ENCODE measurements at places on chromosomes 7 and 10.
A peak's percentile ranks its signal among the peaks of the same experiment; 100 is the strongest.

GRCh38 chr10:110664483-110665420 is 20.6 kb downstream of the RBM20 start:
- DNase-seq = no peak

DNA sequence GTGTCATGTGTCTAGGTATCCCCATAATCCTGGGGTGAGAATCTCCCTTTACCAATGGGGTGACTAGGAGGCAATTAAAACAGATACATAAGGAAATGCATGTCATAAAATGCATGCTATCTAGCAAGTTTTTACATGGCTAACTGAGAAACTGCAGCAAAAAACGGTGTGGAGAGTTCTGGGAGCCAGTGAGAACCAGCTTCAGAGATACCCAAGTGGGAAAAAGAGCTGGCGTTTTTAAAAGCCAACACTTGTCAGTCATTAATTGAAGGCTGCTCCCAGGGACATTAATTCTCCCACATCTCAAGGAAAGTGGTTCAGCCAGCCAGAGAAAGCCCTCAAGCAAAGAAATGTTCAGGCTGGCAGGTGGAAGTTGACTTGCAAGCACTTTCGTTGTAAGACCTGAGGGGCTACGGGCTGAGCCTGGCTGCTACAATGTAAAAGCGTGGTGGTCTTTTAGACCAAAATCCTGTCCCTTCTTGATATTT is 28.1 kb downstream of the ST8SIA6 start:
- DNase-seq = no peak

DNA sequence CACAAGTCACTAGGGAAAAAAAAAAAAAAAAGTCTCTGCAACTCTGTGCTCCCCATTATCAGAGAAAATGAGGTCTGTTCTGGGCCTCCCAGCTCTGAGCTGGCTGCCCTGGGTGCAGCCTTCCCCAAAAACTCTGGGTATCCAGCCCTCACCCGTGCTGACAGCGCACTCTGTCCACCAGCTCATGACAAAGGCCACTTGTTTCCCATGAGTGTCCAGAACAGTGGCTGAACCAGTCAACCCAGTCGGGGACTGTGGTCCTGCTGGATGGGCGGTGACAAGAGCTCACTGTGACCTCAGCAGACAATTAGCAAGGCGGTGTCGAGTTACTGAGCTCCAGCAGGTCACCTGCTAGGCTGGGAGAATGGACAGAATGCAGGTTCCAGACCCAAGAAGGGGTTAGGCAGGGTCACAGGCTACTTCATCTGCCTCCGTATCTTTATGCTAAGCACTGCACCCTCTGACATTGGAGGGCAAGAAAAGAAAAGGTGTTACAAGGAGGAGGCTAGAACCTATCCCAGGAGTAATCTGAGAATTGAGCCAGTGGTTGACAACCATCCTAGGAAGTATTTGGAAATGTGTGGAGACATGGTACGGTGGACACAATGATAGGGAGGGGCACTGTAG is 37.2 kb downstream of the DLG5 start:
- DNase-seq = no peak

DNA sequence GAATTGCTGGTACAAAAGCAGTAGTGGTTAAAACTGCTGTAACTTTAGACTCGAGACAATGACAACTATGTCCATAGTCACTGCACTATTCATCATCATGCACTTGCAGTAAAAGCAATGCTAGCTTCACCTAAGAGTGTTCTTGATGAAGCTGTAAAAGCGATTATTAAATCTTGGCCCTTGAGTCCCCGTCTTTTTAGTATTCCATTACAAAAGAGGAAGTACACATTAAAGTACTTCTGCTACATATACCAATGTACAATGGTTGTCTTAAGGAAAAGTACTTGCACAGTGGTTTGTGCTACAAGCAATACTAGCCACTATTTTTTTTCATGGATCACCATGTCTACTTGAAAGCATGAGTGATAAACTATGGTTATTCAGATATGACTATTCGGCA is 78.3 kb downstream of the ATAD1 start:
- DNase-seq = no peak

GRCh38 chr10:86943316-86944030 is 13.9 kb downstream of the MMRN2 start:
- DNase-seq = no peak

DNA sequence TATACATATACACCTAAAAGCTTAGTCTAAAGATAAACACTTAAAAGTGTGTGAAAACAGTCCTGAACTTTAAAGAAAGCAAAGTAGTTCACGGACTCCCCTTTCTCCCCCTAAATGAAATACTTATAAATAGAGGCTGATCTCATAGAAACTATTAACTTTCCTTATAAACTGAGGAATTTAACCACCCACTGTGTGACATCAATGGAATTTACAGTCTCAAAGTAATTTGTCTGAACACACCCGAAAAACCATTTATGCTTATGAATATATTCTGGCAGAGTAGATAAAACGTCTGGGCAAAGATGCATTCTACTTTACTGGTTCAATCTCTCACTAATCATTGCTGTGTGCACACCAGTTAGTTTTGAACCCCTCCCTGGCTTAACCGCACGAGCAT is 181.8 kb upstream of the DGKB start:
- no peak for DNase-seq

- DNase-seq = no peak
Measured at GRCh38 chr7:7443806-7444350, 91.8 kb downstream of the COL28A1 start.

DNA sequence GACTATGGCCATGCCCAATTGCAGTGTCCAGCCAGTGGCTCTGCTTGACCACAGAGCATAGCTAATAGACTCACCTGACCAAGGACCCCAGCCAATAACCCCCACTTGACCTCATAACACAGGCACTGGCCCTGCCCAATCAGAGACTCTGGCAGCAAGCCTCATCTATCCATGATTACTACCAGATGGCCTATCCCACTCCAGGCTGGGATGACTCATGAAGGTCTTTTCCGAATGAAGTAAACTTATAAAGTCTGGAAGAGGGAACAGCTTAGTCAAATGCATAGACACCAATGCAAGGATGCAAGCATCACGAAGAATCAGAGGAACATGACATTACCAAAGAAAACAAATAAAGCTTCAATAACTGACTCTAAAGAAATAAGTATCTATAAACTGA is 141.4 kb downstream of the TMEM168 start:
- no peak for DNase-seq

DNA sequence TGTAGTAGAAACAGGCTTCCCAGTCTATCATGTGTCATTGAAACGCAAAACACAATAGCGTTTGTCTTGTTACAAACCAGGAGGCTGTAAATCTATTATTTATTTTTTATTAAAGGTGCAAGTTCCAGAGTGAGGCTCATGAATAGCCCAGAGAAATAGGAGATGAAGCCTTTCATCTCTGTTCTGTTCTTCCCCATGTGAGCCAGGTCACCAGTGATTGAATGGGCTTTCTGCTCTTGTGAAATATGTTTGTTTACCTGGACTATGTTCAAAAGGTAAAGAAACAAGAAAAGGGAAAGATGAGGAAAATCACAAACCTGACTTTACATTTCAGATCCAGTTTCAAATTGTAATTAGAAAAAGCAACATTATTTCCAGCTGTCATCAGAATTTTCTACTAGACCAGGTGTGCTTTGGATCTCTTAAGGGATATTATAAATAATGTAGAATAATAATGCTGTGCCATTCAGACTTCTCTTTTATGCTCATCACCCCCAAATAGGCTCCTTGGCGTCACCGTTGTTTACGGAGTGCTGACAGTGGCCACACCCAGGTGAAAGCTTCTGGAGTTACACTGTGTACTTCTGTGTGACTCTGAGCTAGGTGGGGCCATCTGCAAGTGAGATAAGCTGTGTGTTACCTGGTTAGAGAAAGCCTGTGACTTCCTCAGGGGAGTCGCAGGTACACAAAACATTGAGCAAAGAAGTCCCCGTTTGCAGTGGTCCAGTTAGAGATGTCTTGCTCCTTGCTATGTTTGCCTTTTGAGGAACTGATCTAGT is 274.9 kb downstream of the SDK1 start:
- DNase-seq = no peak

DNA sequence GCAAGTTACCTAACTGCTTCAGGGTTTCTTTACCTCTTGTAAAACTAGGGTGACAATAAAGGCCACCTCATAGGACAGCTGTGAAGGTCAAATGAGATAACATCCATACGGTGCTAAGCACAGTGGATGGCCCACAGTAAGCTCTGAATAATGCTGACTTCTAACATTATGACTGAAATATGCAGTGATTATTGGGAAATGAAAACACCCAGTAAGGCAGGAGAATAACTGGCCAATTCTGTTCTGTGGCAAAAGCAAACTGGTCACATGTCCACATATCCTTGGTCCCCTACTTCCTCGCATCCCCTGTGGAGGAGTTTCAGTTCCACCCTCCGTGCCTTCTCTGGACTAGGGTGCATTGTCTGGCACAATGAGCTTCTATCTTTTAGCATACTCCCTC is 1.4 kb downstream of the CUBN start:
- no peak for DNase-seq

DNA sequence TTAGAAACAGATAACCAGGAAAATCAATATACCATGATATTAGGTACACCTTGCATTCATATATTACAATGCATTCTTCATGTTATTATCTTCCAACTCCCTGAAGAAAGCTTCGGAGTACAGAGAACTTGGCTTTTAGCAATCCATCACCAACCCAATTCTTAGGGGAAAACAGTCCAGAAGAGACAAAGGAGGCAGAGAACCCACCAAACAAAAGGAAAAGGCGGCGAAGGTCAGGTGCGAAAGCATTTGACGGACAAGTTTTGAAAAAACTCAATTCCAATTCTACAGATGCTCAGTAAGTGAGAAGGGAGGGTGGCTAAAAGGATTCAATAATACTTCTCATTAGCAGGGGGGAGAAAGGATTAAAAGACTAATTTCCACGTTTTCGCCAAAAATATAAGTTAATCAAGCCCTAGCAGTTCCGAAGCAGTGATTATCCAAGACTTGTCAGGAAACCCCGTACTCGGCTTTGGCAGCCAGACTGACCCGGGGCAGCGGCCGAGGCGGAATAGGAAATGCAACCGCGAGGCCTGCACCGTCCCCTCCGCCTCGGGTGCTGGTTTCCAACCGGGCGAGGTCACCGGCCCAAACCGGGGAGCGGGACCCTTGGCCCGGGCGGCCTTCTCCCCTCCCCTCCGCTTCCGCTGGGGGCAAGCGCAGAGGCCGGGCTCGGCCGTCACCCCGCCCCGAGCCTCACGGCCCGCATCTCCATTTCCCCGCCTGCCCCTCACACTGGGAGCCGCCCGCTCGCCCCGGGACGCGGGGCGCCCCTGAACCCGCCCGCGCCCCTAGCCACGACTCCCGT is 747 bp downstream of the GDI2 start:
- peak; percentile 24 for DNase-seq

DNA sequence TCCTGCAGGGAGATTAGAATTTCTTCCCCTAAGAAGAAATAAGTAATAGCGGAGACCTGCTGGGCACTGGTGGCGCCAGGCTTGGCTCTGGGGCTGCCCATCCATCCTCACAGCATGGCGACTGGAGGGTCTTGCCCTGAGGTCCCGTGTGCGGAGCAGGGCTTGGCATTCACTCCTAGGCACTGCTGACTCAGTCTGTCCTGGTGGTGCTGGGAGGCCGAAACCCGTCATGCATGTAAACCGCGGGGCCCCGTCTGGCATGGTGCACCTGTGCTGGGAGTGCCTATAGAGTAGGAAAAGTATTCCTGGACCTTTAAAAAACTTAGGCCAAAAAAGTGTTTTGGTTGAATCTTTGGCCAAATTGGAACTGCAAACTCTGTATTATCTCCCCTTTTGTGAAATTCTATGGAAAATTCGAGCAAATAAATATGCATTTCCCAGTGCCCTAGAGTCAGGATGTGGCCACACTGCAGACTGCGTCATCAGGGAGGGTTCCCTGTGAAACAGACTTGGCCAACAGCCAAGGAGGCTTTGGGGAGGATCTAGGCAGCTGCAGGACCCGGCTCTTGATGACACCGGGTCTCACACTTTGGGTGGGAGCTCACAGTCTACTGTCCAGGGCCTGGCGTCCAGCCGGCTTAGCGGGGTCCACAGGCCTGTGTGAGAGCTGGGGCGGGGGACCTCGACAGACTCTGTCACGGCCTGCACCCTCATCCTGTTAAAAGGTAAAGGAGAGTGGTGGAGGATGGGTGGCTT is 122.3 kb downstream of the VIPR2 start:
- DNase-seq = no peak

DNA sequence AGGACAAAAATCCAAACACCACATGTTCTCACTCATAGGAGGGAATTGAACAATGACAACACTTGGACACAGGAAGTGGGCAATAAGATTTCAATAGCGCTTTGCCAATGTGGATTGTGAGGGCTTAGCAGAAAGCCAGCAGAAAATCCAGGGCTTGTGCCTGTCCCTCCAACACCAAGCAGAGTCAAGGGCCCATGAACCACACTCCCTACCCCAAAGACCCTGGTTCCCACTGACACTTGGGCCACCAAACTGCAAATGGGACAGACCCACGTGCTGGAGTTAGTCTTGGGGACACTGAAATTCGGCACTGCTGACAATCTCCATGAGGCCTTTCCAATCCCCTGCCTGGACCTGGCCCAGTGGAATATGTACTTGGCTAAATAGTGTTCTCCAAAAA is 67.0 kb downstream of the GRID1 start:
- no peak for DNase-seq

DNA sequence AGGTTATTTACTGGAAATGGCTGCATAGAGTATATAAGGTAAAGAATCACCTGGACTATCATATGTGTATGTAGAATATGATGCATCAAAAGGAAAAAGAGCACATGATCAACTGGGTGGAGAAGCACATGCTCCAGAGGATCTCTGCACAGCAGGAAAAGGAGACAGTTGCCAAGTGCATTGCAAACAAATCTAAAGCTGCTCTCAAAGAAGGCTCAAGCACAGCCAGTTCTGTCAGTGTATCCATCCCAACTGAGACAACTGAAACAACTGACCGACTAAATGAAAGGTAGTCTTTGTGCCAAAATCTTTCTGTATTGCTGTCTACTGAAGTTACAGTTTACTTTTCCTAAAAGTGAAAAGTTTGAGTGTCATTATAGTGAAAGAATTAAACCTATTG is 83.2 kb upstream of the SGCE start:
- DNase-seq = no peak

DNA sequence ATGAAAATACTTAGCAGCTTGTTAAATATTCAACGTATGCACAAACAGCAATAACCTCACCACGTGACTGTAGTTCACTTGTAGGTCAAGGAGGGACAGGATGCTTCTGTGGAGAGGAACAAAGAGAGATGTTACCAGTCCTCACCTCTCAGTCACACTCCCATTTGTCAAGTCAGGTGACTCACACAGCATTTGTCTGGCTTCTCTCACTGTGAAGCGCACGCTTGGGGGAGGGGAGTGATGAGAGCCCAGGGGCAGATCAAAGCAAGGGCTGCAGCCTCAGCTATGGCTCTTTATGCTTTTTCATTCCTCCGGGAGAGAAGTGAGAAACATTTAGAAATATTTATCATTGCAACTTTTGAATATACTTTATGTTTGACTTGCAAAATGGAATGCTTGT is 2.9 kb upstream of the RBM20 start:
- no peak for DNase-seq

- DNase-seq = no peak
Measured at GRCh38 chr10:77071001-77071511, 566.6 kb downstream of the KCNMA1 start.

GRCh38 chr10:29619241-29619669 is 15.5 kb downstream of the SVIL start:
- no peak for DNase-seq

GRCh38 chr10:60388709-60389301 is 870 bp downstream of the ANK3 start:
- DNase-seq = no peak

GRCh38 chr10:30495687-30496086 is 61.7 kb downstream of the MAP3K8 start:
- no peak for DNase-seq
